ENCODE measurements at places on chromosomes 3 and 15.

GRCh38 chr15:66622591-66623022 is 56.8 kb upstream of the LCTL start:
- no peak for DNase-seq

- peak; percentile 62 for DNase-seq
Observed at GRCh38 chr15:59401824-59402569, 29.3 kb upstream of the MYO1E start.

DNA sequence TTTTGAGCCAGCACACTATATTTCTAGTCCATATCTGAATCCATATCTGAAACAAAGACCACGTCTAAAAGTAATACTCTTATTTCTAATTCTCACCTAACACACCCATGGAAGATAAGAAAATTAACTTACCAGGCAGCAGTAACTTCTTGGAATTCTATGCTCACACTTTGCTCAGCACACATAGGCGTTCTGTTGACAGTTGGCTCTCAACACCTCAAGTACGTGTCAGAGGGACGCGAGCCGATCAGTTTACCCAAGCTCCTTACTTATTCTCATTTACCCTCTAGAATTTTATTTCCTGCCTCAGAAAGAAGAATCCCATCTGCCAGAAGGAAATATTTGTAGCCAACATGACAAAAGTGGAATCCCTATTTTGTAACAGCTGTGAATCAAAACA is 911.9 kb downstream of the FHIT start:
- DNase-seq, result no peak

DNA sequence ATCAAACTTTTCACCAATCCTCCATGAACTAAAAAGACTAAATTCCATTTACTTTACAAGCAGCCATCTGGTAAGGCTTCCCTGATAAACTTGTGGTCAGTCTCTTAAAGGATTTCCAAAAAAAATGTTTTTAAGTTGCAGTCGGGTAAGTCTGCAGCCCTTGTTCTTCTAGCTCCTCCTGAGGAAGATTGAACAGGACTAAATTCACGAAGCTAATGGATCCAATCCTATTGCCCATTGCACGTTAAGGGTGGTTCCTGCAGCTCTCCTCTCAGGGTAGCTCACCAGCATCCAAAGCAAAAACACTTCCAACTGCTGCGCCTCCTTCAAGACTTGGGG is 2.8 kb downstream of the HES1 start:
- DNase-seq, result no peak

- DNase-seq, result peak; percentile 75
Observed at GRCh38 chr15:38707802-38708671, 143.4 kb upstream of the RASGRP1 start.

DNA sequence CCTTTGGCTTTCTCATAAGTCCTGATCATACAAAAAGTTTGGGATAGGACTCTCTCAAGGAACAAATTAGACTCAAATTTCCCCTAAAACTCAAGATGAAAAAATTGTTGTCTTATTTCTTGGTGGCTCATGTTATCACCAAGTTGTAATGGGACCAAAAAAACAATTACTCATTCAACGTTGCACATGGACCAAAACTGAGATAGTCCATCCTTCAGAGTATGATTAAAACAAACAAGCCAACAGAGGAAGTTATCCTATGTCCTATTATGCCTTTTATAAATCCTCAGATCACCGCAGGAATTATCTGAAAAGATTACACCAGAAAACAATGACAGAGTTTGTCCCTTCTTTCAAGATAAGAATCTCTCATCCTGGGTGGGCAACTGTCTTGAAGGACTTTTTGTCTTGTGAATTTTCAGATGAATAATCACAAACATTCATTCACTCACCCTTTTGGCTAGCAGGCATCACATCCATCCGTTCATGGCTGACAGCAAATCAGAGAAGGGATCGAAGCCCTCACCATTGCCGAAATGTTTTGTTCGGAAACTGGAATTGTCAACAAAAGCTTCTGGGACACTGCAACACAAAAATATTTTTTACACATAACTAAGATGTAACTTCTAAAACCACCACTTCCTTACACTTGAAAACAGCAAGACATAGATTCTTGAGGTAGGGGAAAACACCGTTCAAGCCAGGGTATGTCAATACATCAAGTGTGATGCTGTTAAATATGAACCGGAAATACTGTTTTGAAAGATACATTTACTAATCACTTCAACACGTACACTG is 90.4 kb downstream of the FOXP1 start:
- no peak for DNase-seq

- DNase-seq, result no peak
Observed at GRCh38 chr15:78358102-78358870, 18.1 kb downstream of the CRABP1 start.

DNA sequence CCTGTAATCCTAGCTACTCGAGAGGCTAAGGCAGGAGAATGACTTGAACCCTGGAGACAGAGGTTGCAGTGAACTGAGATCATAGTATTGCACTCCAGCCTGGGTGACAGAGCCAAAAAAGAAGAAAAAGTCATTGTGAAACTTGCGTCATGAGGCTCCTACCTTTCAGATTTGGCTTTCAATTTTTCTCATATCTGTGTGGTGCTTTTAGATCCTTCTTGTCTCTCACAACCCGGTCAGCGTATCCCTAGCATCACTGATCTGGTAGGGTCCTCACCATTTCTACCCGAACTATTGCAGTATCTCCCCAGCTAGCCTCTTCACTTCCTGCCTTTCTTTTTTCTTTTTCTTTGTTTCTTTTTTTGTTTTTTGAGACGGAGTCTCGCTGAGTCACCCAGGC is 21.6 kb upstream of the GCNT3 start:
- no peak for DNase-seq

GRCh38 chr3:176987901-176988650 is 209.2 kb downstream of the TBL1XR1 start:
- DNase-seq, result no peak

GRCh38 chr3:129505341-129505740 is 23.1 kb upstream of the RHO start:
- DNase-seq, result no peak

- DNase-seq, result peak; percentile 91
Observed at GRCh38 chr15:92623435-92623834, 32.1 kb downstream of the FAM174B start.

DNA sequence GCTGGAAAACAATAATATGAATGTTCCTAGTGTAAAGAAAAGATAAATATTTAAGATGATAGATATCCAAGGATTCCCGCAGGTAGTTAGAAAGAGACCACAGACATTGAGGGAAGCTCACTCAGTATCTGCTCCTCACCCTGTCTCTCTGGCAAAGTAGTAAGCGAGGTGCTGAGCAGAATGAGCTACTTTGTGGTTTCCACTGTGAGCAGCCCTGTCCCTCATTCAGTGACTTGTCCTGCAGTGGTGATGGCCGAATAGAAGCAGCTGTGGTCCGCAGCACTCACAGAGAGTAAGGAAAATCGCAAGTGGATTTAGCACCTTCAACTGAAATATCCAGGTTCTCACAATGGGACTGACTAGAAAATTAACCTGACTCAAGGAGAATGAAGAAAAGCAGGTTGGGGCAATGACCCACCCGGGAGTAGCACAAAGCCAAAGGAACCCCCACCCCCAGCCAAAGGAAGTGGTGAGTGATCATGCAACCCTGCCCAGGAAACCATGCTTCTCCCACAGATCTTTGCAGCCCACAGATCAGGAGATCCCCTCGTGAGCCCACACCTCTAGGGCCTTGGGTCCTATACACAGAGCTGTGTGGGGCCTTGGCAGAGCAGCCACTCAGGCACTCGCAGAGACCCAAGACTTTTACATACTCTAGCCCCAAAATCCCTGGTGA is 21.8 kb upstream of the SLC25A38 start:
- DNase-seq, result no peak

DNA sequence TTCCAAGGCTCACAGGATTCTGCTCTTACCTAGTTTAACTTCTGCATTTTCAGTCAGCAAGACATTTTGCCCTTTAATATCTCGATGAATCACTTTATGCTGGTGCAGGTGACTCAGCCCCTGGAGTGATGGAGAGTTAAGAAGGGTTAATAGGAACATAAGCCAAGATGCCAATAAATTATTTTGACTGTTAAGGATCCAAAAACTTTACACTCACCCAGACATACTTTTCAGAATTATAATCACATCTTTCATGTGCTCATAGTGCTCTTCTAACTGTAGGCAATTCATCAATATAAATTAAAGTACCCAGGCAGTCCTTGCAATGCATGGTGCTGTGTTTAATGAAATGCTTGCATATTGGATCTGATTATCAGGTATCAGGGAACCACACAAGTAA is 164.1 kb upstream of the SLC2A2 start:
- no peak for DNase-seq

DNA sequence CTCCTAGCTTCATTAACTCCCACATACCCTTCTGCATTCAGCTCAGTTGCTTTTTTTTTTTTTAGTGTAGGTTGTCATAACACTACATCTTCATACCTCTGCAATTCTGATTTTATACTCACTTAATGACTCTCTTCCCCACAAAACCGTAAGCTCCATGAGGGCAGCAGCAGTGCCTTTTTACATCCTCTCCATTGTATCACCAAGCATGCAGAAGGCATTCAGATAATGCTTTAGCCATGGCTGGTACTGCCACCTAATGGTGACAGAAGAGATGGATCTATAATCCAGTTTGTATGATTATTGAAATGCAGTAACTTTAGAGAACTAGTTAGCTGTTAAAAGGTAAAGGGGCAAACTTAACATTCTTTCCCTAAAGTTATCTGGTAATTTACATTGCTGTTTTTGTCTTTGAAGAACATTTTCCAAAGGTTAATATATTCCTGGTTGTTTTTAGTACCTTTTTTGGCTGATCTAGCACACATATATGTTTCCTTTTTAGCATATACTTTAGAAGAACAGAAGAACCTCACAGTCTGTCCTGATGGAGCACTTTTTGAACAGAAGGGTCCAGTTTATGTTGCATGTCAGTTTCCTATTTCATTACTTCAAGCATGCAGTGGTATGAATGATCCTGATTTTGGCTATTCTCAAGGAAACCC is 36.8 kb downstream of the ATP1B3 start:
- DNase-seq, result peak; percentile 75

- no peak for DNase-seq
Observed at GRCh38 chr3:3191675-3192285, 12.3 kb upstream of the CRBN start.

- DNase-seq, result no peak
Observed at GRCh38 chr3:122589297-122589696, 11.8 kb downstream of the PARP15 start.

DNA sequence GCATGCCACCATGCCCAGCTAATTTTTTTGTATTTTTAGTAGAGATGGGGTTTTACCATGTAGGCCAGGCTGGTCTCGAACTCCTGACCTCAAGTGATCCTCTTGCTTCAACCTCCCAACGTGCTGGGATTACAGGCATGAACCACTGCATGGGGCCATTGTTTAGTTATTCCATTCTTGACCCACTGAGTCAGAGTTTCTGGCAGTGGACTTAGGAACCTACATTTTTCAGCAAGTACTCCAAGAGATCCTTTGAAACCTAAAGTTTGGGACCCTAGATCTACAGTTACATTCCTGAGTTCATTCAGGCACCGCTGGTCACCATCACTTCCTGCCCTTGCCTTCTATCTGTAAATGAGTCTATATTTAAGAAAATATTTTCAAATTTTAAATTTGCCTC is 1.4 kb upstream of the TNFSF10 start:
- no peak for DNase-seq

- no peak for DNase-seq
Observed at GRCh38 chr3:174973465-174973864, 114.3 kb downstream of the NAALADL2 start.

DNA sequence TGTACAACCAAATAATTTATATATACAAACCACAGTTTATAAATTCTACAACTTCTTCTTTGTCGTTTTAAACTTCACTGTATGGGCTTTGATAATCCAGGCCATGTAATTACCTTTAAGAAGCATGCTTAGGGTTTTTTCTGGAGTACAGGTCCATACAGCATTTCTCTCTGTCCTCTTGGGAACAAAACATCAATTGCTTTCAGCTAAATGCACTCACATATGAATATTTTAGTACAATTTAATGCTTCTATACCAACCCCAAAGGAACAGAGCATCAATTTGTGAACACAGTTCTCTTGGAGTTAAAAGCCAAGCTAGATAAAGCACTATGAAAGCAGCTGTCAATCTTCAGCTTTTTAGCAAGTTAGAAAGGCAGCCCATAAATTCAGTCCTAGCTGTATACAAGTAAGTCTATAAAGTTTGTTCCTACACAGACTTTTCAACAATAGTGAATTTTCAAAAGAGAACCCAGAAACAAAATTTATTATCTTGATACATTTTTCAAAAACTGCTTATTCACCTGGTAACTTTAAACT is 66.1 kb downstream of the ETFA start:
- DNase-seq, result no peak

GRCh38 chr3:15977598-15978232 is 179.9 kb upstream of the ANKRD28 start:
- no peak for DNase-seq

- DNase-seq, result no peak
Observed at GRCh38 chr15:92097474-92098178, 244.1 kb downstream of the SLCO3A1 start.

DNA sequence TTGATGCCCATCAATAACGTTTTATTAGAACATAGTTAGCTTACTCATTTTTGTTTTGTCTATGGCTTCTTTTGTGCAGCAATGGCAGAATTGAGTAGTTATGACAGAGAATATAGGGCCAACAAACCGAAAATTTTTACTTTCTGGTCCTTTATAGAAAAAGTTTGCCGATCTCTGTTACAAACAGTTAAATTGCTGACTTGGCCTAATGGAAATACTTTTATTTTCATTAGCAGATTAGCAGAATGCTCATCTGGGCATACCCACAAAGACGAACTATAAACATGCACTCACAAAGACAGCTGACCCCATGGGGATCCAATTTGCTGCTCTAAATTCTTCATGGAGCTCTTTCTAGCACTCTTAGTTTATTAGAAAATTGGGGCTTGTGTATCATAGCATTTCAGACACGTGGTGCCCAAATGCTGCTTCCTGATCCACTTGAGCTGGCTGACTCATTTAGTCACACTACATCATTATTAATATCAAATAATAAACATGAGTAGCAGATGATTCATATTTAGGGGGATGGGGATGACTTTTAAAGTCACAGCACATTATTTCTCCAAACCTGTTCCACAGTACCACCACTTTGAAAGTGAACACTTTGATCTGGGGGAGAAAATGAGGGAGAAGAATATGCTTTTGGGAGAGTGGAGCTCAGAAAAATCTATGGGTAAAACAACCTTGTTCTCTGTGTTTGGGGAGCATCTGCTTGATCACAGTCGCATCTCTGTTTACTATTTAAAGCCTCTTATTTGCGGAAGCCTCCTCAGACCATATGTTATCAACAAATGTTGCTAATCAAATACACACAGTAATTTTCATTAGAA is 228.1 kb upstream of the FEZF2 start:
- DNase-seq, result peak; percentile 33

- no peak for DNase-seq
Observed at GRCh38 chr15:73681063-73681462, 3.1 kb upstream of the CD276 start.

DNA sequence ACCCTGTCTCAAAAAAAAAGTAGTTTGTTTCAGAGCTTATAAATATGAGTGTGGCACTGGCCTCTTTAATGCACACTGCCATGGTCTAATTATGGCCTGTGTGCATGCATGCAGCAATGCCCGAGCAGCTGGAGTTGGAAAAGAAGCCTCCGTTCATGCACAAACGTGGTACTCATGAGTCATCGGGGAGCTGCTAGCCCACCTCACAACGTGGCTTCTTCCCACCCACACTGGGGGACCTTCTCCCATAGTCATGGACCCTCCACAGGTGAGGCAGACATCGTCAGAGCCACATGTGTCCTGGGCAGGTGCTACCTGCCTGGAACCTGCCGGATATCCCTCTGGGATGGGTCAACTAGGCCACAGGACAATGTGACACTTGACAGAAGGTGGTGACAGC is 66.7 kb downstream of the ATP10A start:
- DNase-seq, result no peak

Data from NCI-H526 (cell line).